ENCODE measurements at places on chromosomes 11 and 22. TPM values are rescaled to one million over a fixed set of nuclear protein-coding genes. Genes with fewer than 3 reads are reported as not detected.

Gene AQP11
- polyA plus RNA-seq: 1.6 TPM

Gene LARGE2
- 0.30 TPM for polyA plus RNA-seq

Gene OR52H1
- polyA plus RNA-seq: not detected

DNA sequence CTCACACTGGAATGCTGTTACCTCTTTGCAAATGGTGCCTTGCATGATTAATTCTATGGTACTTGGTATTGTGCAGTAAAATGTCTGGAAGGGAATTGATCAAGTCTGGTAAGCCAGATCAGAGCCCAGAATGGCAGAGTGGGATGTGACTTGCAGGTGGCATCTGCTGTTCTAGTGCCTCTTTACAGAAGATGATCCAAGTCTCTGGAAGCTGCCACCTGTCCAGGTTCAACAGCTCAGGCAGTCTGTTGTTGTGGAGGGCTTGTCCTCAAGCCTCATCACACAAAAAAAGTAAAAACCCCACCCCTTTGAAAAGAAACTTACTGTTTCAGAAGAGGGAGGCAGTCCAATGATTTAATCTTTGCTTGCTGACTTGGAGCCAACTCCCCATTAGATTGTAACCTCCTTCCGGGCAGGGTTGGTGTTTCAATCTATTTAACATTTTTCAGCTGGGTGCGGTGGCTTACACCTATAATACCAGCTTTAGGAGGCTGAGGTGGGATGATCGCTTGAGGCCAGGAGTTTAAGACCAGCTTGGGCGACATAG, 17.1 kb downstream of the ZNRF3 start:
- no peak for DNase-seq

DNA sequence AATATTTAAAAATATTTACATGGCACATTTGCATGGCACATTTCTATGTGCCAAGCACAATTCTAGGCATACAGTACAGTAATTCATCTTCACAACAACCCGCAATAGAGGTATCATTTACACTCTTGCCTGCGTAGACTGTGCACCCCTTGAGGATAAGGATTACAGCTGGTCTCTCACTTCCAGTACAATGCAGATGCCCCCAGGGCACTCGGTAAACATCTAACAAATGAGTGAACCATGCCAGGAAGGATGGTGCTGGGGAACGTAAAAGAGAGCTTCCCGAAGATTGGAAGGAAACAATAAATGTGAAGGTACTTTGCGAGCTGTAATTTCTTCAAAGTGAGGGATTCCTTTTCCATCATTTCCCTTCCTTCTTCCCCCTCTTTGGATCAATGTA, 1.3 kb downstream of the PRPF19 start:
- no peak for DNase-seq

Data from forelimb muscle (tissue), 1 donor.